Epithelial cell of proximal tubule (primary cell): ENCODE measurements at places on chromosomes 13 and 19. TPM values are rescaled to one million over a fixed set of nuclear protein-coding genes. Genes with fewer than 3 reads are reported as not detected.

The ZNF878 gene
- total RNA-seq: 0.72 TPM in 1 of 2 replicates, not detected in the other

The PTGIR gene
- total RNA-seq: 0.07 and 0.58 TPM in 2 replicates

The ICAM3 gene
- 3.4 and 3.8 TPM in 2 replicates for total RNA-seq

The FXYD1 gene
- total RNA-seq: not detected in 2 replicates

The THSD1 gene
- total RNA-seq: 10.2 and 19.2 TPM in 2 replicates

The CYP2A6 gene
- total RNA-seq: not detected in 2 replicates

The MLNR gene
- not detected in 2 replicates for total RNA-seq

The PRRG2 gene
- 0.87 and 1.0 TPM in 2 replicates for total RNA-seq

The PRSS57 gene
- not detected in 2 replicates for total RNA-seq

The TGFBR3L gene
- total RNA-seq: 1.6 and 16.8 TPM in 2 replicates

The GDF15 gene
- 76.3 and 262 TPM in 2 replicates for total RNA-seq

The EPS8L1 gene
- total RNA-seq: 17.3 and 33.8 TPM in 2 replicates

- DNase-seq: no peak
These were observed 42.0 kb downstream of the ZNF486 start for GRCh38 chr19:20209051-20209450.

DNA sequence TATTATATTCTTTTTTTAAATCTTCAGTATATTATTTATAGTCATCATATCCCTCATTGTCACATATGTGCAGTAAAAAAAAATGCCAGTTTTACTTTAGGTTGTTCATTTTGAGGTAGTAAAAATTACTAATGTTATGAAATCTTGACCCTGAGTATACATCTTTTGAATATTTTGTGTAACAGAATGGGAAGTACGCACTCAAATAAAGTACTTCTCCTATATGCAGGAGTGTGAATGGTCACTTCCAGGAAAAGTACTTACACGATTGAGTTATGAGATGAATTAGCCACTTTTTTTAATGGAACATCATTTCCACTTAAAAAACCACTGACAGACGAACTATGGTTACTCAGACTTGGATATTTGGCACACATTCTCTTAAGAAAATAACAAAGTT lies 58.5 kb downstream of the C13orf42 start:
- DNase-seq: no peak

DNA sequence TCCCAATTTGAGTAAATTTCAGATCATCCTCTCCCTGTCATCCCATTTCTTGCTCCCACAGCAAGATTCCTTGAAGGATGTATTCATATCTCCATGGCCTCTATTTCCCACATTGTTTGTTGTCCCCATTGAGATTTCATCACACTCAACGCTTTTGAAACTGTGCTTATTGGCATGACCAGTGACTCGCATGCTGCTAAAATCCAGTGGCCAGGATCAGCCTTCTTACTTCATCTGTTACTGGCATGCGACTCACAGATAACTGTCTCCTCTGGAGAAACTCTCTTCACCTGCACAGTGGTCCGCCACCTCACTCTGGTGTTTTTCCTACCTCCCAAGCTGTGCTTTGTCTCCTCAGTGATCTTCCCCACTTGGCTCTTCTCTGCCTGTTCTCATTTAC lies 95.8 kb downstream of the WASF3 start:
- DNase-seq: peak; percentile 23

- DNase-seq: no peak
These were observed 101.2 kb downstream of the COL4A2 start for GRCh38 chr13:110408286-110408685.

GRCh38 chr19:40274585-40275544 lies 10.3 kb downstream of the AKT2 start:
- no peak for DNase-seq

GRCh38 chr19:35501684-35502083 lies 11.4 kb upstream of the KRTDAP start:
- no peak for DNase-seq

- no peak for DNase-seq
These were observed 7.5 kb downstream of the CARD8 start for GRCh38 chr19:48248081-48248833.

- no peak for DNase-seq
These were observed 3.1 kb downstream of the PPP1R14A start for GRCh38 chr19:38252941-38253691.

- no peak for DNase-seq
These were observed 8.1 kb upstream of the LILRB4 start for GRCh38 chr19:54654447-54655321.

DNA sequence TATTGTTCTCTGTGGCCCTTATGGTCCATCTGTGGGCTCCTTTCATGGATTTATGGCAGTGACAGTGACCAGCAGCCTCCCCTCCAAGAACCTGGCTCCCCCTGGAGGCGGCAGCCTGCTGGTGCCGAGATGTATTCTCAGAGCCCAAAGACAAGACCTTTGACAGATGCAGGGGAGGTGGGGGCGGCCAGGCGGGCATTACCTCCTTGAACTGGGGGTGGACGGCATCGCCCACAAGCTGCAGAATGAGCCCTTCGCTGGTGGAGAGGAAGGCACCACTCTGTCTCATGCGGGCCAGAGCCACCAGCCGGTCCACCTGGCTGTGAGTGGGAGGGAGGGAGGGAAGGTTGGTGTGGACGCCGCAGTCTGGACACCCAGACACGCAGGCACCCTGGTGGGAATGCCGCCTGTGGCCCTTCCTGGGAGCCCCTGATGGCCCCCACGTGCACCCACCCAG lies 6.6 kb downstream of the ISOC2 start:
- no peak for DNase-seq

- DNase-seq: no peak
These were observed 549.6 kb upstream of the SLC10A2 start for GRCh38 chr13:103615771-103616170.

DNA sequence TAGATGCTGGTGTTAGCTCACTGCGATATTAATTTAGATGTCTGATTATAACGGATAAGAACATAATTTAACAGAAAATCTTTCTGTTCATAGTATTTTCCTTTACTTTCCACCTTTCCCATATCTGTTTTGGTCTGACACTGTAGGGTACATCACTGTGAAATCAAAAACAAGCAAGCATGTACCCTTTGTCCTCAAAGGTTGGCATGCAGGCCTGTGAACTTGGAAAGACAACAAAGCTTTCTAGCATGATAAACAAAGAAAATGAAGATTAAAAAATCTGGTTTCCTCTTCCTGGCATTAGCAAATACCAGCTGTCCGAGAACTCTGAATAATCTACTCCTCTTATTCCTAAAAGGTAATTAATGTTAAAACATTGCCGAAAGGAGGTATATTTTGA lies 31.6 kb downstream of the THSD1 start:
- DNase-seq: no peak

DNA sequence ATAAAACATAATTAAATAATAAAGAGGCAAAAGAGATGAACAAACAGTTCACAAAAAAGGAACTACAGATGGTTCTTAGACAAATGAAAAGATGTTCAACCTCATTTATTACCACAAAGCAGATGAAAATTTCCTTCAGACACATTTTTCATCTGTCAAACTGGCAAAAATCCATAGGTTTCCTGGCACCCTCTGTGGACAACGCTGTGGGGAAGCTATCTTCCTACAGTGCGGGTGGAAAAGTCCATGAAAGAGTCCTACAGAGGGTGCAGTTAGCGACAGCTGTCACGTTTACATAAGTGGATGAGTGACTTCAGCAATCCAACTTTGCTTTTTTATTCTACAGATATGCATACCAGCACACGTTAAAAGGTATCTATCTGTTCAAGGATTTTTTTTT lies 30.3 kb upstream of the PDCD5 start:
- no peak for DNase-seq

DNA sequence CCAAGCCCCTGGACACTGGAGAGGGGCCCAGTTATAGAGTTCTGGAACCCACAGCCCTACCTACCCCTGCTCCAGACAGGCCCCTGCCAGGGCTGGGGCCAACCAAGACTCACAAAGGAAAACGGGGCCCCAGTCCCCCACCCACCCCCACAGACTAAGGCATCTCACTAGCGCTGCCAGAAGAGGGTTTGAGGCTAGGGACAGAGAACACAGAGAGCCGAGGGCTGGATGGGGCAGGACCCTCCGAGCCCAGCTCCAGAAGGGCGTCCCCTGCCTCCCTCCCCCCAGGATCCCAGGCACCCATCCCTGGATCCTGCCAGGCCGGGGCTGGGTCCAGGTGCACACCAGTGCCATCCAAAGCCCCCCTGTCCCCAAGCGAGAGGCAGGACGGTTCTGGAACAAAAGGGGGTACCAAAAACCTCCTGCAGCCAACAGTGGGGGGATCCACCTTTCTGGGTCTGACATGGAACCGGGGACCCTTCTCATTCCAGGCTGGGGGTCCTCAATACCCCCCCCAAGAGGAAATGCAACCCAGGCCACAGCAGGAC lies 4.4 kb upstream of the REXO1 start:
- no peak for DNase-seq

DNA sequence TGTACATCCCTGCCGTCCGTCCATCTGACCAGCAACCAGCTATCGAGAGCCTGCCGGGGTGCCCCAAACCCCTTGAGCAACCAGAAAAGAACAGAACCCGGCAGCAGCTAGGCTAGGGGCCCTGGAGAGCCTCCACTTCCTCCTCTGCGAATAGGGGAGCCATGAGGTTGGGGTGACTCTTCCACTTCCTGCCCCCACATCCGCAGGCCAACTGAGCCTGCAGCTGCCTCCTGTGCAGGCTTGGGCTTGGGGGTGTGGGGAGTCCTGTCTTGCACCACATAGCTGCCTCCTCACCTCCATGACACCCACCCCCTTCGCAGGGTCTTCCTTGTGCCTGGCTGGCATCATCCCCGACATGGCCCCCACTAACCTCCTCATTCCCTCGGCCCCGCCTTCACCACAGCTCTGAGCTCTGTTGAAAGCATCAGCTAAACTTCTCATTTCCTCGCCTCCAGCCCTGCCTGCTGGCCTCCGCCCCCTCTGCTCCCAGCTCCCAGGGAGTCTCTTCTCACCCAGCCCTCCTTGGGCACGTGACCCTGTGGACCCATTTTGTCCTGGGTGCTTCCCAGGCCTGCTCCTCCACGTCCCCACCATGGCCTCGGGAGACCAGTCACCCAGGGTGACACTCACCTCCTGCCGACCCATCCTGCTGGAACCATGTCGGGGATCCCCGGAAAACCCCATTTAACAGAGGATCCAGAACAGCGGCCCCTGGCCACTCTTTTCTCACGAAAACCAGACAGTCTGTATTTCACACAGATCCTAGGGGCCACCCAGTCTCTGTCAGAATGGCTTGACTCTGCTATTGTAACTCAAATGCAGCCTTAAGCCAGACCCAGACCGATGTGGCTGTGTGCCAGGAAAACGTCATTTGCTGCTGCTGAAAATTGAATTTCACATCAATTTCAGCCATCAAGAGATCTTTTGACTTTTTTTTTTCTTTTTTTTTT lies 50.4 kb downstream of the MYO9B start:
- no peak for DNase-seq

GRCh38 chr19:35760711-35761349 lies 2.9 kb downstream of the PROSER3 start:
- no peak for DNase-seq

GRCh38 chr13:73321043-73321442 lies 262.2 kb downstream of the KLF5 start:
- no peak for DNase-seq

DNA sequence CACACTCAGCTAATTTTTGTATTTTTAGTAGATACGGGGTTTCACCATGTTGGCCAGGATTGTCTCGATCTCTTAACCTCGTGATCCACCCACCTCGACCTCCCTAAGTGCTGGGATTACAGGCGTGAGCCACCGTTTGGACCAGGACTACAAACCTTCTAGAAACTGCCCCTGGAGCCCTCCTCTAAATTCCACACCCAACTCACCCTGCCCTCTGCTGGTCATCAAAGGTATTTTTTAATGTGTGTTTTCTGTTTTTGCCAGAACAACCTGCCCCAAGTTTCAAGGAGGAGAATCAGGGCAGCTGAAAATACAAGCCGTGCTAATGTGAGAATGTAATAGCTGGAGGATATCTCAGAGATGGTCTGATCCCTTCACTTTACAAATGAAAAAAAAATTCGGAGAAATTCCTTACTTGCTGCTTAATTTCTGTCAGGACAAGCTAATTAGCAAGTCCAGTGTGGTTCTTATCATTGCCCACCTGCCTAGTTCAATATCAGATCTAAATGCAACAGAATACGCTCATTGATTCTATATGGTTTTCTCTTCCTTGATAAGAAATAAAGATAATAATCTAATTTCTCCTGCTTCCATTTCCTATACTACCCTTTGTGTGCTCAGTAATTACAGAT lies 4.1 kb downstream of the ATP8A2 start:
- DNase-seq: no peak

- DNase-seq: no peak
These were observed 119.4 kb downstream of the STOML3 start for GRCh38 chr13:38871275-38871674.

DNA sequence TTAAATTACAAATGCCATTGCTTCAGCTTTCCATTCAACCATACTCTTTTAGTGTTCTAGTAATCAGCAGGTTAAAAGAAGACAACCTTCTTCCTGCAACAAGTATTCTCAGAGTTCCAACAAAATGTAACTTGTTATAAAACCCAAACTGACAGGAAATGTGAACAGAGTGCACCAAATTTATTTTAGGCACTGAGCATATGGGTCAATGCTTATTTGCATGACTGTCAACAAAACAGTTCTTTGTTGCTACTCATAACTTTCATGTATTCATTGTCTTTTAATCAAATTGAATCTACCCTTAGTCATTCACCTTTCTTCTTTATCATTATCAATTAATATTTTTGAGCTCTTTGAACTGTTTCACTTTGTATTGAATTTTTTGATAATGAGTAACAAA lies 554.1 kb downstream of the DACH1 start:
- DNase-seq: no peak

- DNase-seq: no peak
These were observed 30.5 kb downstream of the PPP1R37 start for GRCh38 chr19:45123440-45123850.

GRCh38 chr13:29706923-29707322 lies 111.4 kb upstream of the SLC7A1 start:
- DNase-seq: no peak

- no peak for DNase-seq
These were observed 609 bp downstream of the ZAR1L start for GRCh38 chr13:32314271-32315237.

DNA sequence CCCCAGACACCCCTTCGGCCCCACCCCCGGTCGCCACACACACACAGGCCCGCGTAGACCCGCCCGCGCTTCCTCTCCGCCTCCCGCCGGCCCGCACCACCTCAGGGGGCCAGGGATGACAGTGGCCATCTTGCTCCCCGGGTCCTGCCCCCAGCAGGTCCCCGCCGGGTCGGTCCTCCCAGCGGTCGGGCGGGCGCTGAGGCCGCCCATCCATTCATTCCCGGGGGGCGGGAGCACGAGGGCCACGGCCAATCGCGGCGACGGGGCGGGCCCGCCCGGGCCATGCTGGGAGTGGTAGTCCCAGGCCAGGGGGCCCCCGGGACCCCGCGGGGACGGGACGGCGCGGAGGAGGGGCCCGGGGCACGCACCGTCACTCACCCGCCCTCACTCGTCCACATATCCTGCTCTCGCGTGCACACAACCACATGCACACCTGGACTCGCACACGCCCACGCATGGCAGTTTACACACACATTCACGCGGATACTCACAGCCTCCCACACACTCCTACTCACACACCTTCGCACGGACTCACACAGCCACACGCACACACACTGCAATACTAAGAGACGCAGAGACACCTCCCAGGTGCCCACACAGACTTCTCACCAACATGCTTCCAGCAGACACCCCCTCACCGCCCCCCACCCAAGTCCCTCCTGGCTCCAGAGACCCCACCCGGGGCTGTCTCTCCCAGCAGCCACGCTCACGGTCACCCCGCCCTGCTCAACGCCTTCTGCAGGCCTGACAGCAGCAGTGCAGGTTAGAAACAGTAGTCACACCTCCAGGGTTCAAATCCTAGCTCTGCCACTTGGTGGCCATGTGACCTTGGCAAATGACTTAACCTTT lies at the start of gene DPF1:
TSS of gene DPF1 (minus strand) at position 209 of the 849 bp plus-strand sequence. CDS start at position 129, 80 bp downstream.
- no peak for DNase-seq
